ENCODE measurements at places on chromosomes 4 and X. TPM values are rescaled to one million over a fixed set of nuclear protein-coding genes. Genes with fewer than 3 reads are reported as not detected.

GRCh38 chr4:16582526-16582925, 315.9 kb downstream of the LDB2 start:
- DNase-seq: no peak

- DNase-seq: no peak
Measured at GRCh38 chrX:71107762-71108360, 1.3 kb upstream of the CXorf65 start.

GRCh38 chrX:131988236-131988635, 34.9 kb upstream of the STK26 start:
- DNase-seq: no peak

GRCh38 chr4:26028793-26029567, 115.0 kb downstream of the SMIM20 start:
- DNase-seq: peak; percentile 81

GRCh38 chr4:2183394-2183793, 58.5 kb downstream of the HAUS3 start:
- DNase-seq: no peak

GRCh38 chrX:23792861-23793553, 10.0 kb downstream of the SAT1 start:
- DNase-seq: no peak

DNA sequence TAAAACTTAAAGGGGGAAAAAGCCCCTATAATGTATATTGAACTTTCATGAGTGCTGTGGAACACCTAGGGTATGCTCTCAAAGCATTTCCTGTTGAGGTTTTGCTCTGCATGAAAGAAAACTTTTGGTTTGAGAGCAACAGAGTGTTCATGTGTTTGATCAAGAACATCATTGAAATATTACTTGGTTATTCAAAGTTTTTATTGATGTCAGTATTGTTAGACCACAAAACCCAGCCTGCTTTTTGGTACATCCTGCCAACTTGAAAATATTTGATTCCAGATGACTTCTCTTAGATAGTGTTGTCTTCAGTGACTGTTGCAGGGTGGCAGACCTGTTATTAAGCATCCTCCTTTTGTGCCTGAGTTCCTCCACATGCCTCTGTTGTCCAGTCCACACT, 68.0 kb downstream of the N4BP2 start:
- DNase-seq: no peak

DNA sequence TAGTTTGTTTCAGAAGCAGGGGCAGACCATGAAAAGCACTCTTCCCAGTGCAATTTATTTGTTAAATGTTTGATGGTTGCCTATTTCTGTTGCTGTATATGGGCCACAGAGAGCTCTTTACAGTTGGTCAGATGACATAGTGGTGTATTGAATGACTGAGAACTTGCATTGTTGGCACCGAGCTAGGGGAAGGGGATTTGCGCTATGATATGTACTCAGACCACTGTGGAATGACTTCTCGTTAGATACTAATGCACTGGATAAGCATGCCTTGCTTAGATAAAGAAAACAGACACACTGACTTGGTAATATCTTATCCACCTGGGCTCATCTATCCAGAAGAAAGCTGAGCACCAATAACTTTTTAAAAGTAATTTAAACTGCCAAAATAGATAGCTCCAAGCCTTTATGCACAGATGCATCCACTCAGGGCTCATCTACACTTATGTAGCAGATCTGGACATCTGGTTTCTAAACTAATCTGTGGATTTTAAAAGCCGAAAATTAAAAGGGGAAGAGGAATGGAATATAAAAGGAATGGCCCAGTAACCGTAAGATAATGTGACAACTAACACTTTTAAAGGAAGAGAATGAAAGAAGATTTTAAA, 132.7 kb downstream of the GATB start:
- DNase-seq: no peak

GRCh38 chr4:14726441-14726840, 275.8 kb upstream of the CPEB2 start:
- no peak for DNase-seq

DNA sequence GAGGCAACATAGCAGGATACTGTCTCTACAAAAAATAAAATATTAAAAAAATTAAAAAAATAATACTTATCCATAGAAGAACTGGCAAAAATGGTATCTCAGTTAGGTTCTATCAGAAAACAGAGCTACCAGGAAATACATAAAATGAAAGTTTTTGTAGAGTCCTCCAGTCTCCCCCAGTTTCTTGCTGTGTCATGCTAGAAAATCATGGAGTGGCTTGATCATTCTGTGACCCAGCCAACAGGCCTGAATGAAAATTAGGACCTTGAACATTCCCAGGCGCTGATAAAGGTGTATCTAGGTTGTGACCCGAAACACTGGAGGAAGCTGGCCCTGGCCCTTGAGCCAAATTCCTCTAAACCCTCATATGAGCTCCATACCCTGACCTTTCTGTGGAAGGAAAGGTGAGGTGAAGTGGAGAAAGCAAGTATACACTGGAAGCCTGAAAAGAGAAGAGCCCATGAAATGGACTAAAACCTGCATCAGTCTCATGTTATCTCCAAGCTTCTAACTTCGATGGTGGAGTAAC, 652 bp downstream of the SMIM9 start:
- no peak for DNase-seq

- no peak for DNase-seq
Measured at GRCh38 chr4:8163436-8164193, 5.0 kb upstream of the ABLIM2 start.

DNA sequence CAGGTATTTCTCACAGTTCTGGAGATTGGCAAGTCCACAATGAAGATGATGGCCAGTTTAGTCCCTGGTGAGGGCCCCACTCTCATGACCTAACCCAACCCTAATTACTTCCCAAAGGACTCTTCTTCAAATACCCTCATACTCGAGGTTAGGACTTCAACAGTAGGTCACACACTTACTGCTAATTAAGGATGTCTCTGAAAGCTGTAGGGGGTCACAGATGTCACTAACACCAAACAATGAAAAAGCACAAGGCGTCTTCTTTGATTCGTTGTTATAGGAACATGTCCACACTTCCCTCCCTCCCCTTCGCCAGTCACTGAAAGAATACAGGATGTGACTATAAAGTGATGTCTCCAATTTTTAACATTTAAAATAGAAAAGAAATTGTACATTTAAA, 309.7 kb downstream of the PACRGL start:
- no peak for DNase-seq

DNA sequence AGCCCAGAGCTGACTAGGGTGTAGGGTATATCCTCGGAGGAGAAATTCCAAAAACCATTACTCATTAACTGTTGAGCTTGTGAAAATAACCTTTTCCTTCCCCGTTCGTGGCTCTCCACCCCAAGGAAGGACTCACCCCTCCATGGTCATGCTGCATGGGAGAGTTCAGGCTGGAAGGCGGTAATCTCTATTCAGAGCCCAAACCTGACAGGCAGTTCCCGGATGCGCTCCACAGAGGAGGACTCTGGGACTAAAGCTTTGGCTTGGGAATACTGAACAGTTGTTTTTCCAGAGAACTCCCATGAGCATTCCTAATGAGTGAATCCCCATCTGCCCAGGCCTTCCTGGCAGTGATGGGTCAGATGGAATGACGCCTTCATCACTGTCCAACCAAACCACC, 125.4 kb downstream of the BCOR start:
- no peak for DNase-seq

DNA sequence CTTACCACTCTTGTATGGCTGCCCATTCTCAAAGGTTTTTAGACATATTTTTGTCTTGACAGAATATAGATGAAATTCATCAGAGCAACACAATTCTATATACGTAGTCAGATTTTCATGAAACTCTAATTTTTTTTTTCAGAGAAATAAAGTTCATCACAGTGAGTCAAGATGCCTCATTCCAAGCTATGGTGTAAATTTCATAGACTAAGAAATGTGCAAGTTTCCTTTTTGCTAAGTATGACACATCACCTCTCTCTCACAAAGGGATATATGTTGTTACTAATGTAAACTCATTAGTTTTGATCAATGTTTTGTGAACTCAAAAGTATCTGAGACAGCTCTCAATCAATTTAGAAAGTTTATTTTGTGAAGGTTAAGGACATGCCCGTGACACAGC, 60.4 kb upstream of the ATXN3L start:
- no peak for DNase-seq

DNA sequence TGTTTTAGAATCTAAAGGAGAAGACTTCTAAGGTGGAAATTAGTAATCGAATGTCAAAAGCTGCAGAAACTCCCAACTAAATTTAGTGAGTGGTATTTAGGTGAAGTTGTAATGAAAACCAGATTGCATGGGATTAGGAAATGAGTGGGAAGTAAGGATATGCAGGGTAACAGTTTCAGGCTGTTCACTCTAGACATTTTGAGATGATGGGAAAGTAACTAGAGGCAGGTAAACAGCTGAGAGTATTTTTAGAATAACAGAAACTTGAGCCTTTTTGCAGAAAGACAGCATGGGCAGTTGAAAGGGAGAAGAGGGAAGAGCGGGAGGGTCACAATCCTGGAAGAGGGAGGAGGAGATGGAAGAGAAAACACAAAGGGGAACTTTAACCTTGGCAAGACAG, 12.7 kb downstream of the SPRY1 start:
- no peak for DNase-seq

- peak; percentile 56 for DNase-seq
Measured at GRCh38 chr4:38670939-38671591, 7.1 kb downstream of the KLF3 start.

- DNase-seq: no peak
Measured at GRCh38 chr4:108399610-108400265, 220.6 kb upstream of the RPL34 start.

DNA sequence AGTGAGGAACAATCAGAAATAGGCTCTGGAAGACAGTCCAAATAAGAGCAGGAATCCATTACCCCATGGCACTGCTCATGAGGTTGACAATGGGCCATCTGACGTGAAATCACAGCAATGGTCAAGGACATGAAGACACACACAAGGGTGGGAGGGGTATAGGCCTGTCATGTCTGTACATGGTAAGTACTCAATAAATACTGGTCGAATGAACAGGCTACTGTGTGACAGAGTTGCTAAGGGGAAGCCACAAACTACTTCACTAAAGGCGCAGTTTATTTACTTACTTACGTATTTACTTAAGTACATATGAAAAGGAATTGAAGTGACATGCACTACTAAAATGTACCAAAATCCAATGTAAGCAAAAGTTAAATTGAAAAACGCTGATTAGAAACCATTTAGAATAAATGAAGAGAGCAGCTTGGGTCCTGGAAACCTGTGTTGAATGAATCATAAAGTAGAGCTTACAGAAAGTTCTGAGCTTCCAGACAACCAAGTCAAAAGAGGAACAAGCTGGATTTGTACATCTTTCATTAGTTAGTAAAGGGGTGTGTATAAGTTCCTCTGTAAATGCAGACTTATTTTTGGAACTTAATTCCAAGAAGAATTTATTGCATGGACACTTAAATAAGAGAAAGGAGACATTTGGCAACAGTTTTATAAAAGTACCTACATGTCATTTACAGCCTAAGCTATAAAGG, 32.7 kb downstream of the ALPK1 start:
- peak; percentile 10 for DNase-seq

- no peak for DNase-seq
Measured at GRCh38 chrX:26146024-26146423, 7.9 kb downstream of the MAGEB18 start.

DNA sequence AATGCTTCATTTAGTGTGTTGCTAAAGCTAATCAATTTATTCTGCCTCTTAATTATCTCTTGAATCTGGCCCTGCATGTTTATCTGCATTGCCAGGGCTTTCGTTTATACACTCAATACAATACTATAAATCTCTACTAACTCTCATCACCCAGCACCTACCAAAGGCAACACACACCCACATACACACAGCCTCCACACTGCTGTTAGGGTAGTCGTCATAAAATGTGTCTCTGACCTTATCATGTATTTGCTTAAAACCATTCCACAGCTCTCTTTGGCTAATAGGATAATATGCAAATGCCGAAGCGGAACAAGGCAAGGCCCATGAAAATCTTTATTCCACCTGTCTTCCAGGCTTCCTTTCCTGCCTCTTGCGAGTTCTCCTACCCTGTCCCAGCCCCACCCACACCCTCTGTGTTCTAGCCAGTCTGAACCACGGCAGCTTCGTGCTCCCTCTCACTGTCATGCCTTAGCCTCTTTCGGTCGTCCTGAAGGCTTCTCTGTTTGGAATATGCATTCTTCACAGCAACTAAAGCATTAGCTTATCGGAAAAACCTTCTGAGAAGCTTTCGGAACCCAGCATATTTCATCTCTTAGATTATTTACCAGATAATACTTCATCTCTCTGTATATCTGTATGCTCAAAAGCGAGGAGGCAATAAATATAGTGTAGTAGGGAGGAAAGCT, 333.5 kb downstream of the TENM3 start:
- DNase-seq: no peak

- no peak for DNase-seq
Measured at GRCh38 chr4:127441571-127441970, 191.2 kb upstream of the INTU start.

- DNase-seq: no peak
Measured at GRCh38 chr4:88696630-88697029, 999 bp downstream of the NAP1L5 start.

DNA sequence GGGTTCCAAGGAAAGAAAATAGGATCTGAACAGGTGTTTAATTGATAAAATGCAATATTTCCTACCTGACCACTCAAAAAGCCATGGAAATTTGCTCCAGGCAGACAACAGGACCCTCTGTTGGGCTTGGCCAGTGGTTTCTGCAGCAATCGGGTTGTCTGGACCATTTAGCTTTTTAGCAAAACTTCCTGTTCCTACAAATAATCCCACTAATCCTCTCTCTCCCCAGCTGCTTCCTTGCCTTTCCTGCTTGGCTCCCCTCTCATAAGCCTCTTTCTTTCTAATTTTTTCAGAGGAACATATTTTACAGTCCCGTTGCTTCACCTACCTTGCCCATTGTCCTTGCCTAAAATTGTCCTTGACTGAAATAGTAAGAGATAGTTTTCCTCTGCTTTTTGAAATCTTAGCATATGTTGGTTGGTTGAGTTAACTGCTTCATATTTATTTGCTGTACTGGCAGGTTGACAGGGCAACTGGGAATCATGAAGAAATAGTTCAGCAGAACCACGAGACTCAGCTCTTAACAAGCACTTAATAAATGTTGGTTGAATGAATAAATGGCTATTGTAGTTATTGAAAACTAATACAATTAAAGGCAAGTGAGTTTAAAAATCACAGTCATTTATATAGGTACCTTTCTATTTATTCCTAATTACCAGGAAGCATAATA, 259.8 kb downstream of the KCNIP4 start:
- DNase-seq: no peak

The CLDN34 gene
- total RNA-seq: not detected

The RAB9B gene
- 11.0 TPM for total RNA-seq

The GIMD1 gene
- not detected for total RNA-seq

The VSIG4 gene
- 40.8 TPM for total RNA-seq

The AGA gene
- 2.3 TPM for total RNA-seq

The MSL3 gene
- total RNA-seq: 13.6 TPM

The PRKX gene
- 56.5 TPM for total RNA-seq

The ANAPC4 gene
- 72.8 TPM for total RNA-seq

The GLUD2 gene
- 1.7 TPM for total RNA-seq

The FGB gene
- not detected for total RNA-seq

The RENBP gene
- total RNA-seq: not detected

The SERPINA7 gene
- not detected for total RNA-seq

The TMSB15B gene
- total RNA-seq: not detected

The CFI gene
- total RNA-seq: 12.8 TPM

The ASB5 gene
- total RNA-seq: 2.3 TPM

The NSG1 gene
- not detected for total RNA-seq

The ADH7 gene
- total RNA-seq: 4.7 TPM

The RBPJ gene
- 110 TPM for total RNA-seq

The MAD2L1 gene
- 9.5 TPM for total RNA-seq

The OPRPN gene
- total RNA-seq: not detected

Data from stomach (tissue), 19 donors.